NCI-H146 (cell line): ENCODE measurements at places on chromosomes 4 and X.
A peak's percentile ranks its signal among the peaks of the same experiment; 100 is the strongest.

DNA sequence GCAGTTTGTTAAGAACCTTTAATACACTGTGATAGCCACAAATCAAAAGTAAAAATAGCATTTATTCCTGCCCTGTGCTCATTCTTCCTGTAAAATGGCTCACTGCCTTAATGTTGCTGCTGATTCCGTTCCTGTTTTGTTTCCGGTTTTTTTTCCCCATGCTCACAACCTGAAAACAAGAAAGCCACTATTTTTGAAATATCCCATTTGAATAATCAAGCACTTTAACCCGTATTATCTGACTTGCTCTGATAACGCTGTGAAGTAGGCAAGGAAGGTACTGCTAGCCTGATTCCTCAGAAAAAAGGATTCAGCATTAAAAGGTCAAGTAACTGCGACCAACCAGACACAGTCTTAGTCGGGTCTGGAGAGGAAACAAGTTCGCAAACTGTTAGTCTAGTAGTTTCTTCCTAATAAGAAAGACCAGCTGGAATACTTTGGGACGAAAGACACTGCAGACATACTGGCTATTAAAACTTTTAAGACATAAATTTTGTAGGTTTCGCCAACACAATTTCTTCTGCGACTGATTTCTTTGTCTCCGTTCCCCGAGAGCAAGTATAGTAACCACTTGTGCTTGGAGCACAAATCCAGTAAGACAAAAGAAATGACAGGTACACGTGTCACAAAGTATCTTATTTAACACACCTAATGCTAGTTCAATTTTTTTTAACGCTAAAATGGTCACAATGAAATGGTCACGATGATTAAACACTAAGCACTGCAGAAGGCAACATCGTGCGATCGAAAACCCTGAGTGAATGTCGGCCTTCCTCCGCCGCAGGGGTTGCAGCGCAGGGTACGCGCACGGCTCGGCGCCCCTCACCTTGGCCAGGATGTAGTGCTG, 802 bp downstream of the COX18 start:
- peak; percentile 41 for DNase-seq

GRCh38 chr4:141513866-141514265, 122.5 kb upstream of the IL15 start:
- no peak for DNase-seq

- no peak for DNase-seq
Observed at GRCh38 chr4:185293202-185293601, 83.8 kb downstream of the SNX25 start.

DNA sequence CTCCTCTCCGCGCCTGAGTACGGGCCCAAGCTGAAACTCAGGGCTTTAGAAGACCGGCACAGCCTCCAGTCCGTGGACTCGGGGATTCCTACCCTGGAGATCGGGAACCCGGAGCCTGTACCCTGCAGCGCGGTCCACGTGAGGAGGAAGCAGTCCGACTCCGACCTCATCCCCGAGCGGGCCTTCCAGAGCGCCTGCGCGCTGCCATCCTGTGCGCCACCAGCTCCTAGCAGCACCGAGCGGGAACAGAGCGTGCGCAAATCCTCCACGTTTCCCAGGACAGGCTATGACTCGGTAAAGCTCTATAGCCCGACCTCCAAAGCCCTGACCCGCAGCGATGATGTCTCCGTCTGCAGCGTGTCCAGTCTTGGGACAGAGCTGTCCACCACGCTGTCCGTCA, 13.9 kb downstream of the TBC1D14 start:
- no peak for DNase-seq

- no peak for DNase-seq
Observed at GRCh38 chr4:169899295-169899694, 126.9 kb downstream of the MFAP3L start.

GRCh38 chr4:5340991-5341451, 289.7 kb downstream of the STK32B start:
- DNase-seq: no peak

- DNase-seq: no peak
Observed at GRCh38 chr4:70600305-70600704, 8.2 kb downstream of the AMBN start.

DNA sequence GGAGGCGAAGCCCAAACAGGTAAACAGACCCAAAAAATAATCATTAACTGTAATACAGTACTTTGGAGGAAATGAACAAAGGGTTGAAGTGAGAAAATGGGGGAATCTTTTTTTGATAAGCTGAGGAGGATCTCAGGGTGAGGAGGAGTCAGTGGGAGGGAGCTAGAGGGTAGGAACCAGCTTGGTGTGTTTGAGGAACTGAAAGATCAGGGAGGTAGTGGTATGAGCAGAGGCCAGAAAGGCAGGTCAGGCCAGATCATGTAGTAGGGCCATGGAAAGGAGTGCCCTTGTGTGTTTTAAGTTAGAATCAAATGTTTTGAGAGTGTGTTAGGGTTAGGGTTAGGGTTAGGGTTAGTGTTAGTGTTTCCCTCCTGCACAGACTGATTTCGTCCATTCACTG, 48.8 kb downstream of the PPP2R2C start:
- no peak for DNase-seq

- peak; percentile 9 for DNase-seq
Observed at GRCh38 chr4:89204624-89205023, 93.3 kb downstream of the TIGD2 start.

DNA sequence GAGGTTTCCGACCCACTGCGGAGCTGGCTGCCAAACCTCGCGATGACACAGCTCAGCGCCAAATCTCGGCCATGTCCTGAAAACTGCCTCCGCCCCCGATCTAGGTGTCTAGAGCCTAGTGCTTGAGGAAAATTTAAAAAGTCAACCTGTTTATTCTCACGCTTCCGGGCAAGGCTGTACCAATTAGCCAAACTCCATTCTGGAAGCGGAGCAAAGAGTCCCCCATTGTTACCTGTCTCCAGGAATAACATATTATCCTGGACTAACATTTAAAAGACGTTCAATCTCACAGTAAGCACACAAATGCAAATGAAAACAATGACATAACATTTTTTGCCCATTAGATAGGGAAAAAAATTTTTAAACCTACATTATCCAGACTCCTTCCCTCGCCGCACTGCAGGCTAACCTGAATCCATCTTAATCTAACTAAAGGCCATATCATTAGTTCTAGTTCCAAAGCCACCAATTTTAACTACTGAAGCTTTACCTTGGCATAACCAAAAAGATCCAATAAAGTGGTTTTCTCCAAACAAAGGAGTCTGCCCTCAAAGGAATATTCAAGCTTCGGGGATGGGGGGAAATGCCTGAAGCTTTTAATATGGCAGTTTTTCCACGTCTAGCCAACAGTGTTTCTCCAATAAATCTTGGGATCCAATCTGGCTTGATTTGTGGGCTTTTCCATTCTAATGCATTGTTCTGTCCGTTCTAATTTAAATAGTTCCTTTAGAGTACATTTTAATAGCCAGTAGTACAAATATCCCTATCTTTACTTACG, 1.9 kb downstream of the HUWE1 start:
- peak; percentile 8 for DNase-seq

GRCh38 chr4:113784497-113785250, 23.1 kb upstream of the CAMK2D start:
- no peak for DNase-seq

GRCh38 chr4:183030823-183031222, 68.2 kb upstream of the WWC2 start:
- no peak for DNase-seq

- no peak for DNase-seq
Observed at GRCh38 chr4:5734853-5735252, 23.9 kb downstream of the EVC start.

- DNase-seq: no peak
Observed at GRCh38 chr4:115287426-115287825, 174.0 kb upstream of the NDST4 start.

DNA sequence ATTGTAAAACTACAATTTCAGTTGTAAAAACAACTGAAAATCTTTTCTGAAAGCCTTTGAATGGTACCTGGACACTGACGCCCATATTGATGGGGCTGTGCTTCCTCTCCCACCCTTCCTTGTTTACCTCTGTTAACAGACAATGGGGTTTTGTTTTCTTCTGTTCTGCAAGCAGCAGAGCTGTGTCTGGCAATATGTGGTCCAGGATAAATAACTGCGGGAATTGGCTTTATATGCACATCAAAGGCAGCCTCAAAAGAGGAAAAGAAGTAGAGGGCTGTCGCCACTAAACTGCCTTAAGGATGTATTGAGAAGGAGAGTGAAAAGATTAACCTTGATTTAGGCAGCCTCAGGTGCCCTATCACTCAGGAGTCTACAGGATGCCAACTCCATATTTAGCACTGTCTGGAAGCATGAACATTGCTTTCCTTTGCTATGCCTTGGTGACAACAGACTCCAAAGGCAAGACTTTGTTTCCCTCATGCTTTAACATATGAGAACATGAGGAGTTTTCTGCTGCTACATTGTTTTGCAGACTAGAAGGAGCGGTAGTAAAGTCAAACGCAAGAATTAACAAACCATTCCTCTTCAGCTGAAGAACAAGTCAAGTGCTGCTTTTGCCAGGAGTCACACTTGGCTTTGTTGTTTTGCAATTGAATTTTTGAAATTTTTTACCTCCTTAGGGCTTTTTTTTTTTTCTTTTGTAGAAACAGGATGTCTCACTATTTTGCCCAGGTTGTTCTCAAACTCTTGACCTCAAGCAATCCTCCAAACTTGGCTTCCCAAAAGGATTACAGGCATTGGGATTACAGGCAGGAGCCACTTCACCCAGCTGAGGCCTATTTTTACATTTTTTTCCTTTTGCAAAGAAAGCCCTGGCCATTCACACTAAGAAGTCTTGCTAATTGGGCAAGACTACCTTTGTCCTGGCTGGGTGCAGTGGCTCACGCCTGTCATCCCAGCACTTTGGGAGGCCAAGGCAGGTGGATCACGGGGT, 3.0 kb downstream of the IL21 start:
- no peak for DNase-seq

DNA sequence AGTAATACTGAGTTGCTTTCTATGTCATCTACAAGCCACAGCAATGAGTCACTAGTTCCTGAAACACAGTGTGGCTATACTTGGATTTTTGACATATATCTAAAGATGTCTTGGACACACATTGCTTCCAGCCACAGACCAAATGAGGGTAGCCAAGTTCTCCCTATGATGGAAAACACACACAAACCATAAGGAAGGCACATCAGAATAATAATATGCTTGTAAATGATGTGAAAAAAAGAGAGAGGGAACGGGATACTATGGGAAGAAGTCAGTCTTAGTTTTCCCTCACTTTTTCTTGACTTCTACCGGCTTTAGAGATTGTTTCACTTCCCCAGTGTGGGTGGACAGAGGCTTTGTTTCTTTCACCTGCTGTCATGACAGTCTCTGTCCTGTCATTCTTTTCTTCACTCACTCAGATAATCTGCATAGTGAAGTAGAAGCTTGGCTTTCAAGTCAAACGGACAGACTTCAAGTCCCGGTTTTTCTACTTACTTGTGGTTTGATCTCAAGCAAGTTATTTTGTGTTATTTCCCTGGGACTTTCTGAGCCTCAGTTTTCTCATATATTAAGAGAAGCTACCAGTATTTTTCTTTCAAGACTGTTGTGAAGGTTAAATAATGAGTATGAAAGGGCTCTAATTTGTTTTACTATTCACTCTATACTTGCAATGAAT, 34.7 kb downstream of the P2RY10 start:
- no peak for DNase-seq

DNA sequence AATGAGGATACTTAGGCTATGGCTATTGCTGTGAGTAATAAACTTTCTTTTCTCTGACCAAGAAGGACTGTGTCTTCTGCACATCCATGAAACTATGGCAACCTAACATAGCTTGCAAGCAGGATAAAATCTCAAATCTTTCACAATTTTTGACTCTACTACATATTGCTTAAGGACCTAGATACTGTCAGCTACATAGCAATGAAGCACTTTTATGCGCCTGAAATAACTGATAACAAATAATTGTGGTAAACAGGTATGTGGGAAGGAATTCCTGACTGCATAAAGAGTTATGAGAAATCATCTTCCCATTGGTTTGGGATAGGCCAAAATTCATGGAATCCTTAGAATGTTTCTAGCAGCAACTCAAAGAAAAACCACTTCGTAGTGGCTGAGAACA, 41.2 kb upstream of the PDGFC start:
- no peak for DNase-seq

DNA sequence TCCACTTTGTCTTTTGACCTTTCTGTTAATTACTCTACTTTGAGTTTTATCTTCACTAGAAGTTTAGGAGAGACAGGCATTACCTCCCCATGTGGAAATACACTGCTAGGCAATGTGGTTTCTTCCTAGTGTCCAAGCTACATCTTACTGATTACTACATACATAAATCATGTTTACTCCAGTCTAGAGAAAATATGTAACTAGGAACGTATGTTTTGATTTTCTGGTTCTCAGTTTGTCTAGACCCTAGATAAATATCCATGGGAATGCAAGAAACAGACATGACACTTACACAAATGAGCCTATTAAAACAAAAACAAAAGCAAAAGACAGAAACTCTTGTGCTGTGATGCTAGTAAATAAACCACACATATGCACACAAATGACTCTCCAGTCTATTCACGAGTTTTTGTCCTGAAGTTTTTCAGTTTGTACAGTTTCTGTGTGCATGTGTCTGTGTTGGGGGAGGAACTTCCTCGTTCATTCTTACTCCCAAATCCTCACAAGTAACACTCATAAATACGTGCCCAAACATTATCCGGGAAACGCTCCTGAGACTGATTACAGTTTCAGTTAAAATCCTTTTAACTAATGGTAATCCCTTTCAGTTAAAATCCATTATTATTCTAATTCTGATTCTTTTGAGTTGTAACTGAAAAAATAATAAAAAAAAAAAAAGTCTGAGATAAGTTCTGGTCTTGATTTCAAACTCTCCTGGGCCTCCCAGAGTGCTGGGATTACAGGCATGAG, 283.5 kb upstream of the FTHL17 start:
- DNase-seq: no peak

DNA sequence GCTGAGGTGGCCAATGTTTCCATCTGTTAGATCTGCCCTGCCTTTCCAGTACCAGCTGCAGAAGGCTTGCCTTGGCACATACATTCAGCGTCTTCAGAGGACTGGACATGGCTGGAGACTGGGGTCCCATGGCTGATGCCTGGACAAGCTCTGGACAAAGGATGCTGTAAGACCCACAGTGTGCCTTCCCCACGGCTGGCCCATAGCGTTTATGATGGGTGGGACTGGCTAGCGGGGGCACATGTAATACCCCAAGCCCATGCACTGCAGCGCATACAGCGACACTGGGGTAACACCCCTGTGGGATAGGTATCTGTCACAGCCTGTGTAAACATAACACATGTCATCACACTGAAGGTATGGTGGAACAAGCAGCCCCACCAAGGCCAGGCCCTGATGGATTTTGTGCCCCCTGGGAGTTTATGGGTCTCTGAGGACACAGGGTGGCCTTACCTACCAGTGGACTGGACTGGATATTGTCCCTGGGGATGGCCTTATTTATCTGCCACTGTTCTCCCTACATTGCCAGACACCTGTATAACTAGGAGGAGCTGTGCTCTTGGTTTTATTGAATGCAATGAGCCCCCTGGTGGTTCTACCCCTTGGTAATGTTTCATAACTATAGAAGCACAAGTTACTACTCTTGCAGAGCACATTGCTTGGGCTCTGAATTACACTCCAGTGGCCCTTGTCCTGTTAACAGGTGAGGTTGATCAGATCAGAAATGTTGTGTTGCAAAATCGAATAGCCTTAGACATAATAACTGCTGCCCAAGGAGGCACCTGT, 34.3 kb upstream of the TACR3 start:
- no peak for DNase-seq

GRCh38 chr4:15376594-15376993, 51.2 kb upstream of the C1QTNF7 start:
- DNase-seq: no peak
